Hippocampal formation (tissue), 2 donors: ENCODE measurements at places on chromosomes 1 and 21.

DNA sequence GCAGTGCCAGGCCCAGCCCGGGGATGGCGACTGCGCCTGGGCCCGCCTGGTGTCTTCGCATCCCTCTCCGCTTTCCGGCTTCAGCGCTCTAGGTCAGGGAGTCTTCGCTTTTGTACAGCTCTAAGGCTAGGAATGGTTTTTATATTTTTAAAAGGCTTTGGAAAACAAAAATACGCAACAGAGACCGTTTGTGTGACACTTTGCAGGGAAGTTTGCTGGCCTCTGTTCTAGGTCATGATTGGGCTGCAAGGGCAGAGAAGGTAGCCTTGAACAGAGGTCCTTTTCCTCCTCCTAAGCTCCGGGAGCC lies 719 bp downstream of the SOD1 start:
- no peak for DNase-seq

DNA sequence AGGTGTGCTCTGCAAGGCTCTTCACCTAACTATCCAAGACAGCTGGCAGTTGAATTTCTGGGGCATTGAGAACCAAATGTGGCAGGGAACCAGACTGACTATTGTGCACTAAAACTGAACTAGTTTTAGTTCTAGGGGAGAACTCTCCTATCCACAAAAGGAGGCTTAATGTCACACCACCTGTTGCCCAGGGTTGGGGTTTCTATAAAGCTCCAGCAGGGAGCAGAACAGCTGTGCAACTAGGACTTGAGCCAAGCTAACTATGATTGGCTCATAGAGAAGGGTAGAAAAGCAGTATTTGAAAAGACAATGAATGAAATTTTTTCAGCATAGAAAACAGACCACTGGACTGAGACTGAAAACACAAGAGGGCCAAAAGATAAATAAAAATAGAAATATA lies 53.3 kb upstream of the FGGY start:
- no peak for DNase-seq

DNA sequence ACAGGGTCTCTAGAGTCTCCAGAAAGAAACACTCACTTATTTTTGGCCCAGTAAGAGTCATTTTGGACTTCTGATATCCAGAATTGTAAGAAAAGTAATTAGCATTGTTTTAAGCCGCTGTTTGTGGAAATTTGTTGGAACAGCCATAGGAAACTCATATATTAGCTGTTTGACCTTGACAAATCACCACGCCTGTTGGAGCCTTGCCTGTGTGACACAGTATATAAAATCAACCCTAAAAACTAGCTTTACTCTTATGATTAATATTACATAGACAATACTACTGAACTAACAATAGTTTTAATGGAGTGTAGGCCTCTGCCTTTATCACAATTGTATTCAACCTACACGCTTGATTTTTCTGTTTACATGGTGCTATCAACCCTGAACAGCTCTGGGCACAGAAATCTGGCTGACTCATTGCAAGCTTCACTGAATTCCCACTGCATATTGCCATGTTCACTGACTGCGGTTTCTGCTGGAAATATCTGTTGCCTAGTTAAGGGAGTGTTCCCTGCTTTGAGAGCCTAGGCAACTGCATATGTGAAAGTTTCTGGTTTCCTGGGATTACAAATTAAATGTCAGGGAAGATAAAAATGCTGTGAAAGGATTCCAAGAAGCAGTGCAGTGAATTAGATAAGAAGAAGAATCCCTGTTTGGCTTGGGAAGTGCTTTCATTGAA lies 419.5 kb upstream of the DEPDC1 start:
- DNase-seq, result peak; percentile 73

GRCh38 chr1:93758842-93759515 lies 77.3 kb upstream of the BCAR3 start:
- DNase-seq, result no peak

DNA sequence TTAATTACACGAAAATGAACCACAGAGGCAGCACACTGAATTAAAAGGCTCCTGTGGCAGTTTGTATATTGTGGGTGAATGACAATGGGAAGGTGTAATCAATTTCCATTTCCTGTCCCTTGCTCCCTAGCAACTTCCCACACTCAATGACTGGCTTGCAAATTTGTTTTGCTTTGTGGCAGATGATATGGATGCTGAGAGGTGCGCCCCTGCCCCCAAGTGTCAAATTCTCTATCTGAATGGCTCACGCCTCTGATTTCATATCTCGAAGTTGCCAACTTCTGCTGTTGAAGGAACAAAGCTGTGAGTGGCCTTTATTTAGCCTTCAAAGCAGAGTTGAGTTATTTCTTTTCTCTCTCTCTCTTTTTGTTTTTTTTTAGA lies 86.0 kb downstream of the FOXD2 start:
- no peak for DNase-seq

- DNase-seq, result no peak
These were observed 120.6 kb downstream of the DNM3 start for GRCh38 chr1:171961861-171962260.

- DNase-seq, result no peak
These were observed 4.4 kb downstream of the GADD45A start for GRCh38 chr1:67689267-67690017.

- DNase-seq, result no peak
These were observed 145.0 kb downstream of the PATJ start for GRCh38 chr1:61887076-61887867.

GRCh38 chr1:209618291-209618690 lies 33.9 kb downstream of the LAMB3 start:
- DNase-seq, result peak; percentile 43

- DNase-seq, result no peak
These were observed 27.3 kb downstream of the F11R start for GRCh38 chr1:160993544-160994193.

DNA sequence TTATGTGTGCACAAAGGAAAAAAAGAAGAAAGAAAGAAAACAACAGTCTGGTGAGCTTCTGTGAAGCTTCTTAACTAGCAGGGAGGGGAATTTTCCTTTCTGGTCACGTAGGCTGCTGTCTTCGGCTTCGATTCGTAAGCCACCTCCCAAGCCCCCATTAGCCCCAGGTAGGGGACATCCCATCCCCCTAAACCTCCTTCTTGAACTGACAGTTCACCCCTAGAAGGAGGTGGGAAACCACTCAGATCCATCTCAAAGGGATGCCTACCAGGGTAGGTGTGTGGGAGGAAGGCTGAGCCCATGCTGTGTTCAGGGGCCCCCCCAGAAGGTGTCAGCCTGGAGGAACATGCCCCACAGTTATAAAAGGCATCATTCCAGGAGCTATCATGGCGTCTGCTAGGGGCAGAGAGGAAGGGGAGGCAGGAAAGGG lies 25.8 kb downstream of the CD247 start:
- DNase-seq, result no peak

GRCh38 chr1:161718559-161719324 lies 2.6 kb upstream of the FCRLB start:
- no peak for DNase-seq

DNA sequence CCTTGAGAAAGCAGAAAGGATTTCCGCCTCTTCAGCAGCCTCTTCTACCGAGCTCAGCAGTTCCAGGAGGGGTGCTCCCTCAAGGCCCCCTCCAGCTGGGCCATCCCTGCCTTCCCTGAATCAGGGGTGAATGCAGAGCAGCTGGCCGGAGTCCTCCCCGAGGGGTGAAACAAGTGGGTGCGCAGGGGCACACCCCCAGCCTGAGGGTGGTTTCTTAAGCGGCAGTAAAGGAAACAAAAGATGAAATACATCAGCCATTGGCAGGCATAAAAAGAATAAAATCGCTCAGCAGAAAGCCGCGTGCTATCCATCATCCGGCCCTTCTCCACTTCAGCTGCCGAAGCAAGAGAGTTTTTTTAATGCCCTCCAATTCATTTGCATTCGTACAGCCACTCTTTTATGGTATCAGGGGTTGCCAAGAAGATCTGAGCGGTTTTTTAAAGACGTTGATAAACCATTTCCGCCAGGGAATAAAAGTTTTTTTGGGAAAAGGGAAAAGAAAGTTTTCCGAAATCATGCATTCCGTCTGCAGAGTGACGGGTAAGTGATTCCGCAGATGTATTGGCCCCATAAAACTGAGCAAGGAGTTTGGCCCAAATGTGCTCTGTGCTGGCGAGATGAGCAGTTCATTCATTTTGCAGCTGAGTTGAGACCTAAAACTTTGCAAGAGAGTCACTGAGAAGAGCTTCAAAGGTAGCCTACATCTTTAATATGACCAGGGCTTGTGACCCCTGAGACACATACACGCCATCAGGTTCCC lies 73.7 kb upstream of the ZC3H12A start:
- DNase-seq, result no peak

DNA sequence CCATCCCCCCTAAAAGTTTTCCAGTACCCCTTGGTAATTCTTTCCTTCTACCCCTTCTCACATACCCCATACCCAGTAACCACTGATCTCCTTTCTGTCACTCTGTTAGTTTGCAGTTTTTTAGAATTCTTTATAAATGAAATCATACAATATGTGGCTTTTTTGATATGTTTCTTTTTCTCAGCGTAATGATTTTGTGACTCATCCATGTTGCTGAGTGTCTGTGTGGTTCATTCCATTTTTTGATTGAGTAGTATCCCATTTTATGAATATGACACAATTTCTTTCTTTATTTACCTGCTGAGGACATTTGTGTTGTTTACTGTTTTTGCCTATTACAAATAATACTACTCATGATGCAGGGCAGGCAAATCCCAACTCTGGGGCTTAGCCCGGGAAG lies 1605.3 kb downstream of the BRINP3 start:
- no peak for DNase-seq

DNA sequence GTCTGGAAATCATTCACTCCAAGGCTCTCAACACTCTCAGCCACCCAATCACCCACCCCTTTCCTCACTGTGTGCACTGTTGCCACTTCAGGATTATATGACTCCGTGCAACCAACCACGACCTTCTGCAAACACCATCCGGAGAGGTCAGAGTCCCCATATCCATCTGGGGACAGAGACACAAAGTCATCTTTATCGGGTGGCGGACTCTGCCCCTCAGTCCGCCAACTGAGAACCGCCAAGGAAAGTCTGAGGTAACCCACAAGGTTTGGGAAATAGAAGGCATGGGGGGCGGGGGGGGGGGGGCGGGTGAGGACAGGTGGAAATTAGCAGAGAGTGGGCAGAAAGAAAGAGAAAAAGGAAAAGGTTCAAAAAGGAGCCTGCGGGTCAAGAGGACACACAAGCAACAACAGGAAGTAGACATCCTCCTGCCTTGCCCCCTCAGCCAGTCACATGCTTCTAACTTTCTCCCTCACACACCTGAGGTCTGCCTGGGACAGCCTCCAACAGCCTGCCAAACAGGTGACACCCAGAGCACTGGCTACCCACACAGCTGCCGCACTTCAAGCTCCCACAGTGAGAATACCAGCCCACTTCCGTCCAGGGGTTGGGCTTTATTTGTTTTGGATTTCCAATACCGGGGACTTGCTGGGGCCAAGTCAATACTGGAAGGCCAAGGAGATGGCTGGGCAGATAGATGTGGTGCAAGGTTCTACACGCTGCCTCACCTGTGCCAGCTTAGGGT lies 58.1 kb downstream of the SSBP3 start:
- no peak for DNase-seq

- no peak for DNase-seq
These were observed 800.9 kb downstream of the USP25 start for GRCh38 chr21:16530656-16531055.

DNA sequence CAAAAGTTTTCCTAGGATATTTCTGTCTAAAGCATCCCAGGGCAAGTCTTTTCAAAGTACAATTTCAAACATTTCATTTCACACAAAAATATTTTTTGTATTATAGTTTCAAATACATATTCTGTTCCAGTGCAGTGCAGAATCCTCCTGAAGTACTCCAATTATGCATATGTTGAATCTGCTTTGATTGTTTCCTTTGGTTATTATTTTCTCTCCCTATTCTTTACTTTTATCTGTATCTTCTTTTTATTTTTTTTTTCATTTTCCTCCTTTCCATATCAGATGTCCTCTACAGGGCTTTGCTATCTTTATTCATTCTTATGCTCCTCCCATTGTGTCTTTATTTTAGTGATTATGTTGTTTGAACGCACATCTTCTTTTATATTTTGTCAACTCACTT lies 274.8 kb downstream of the DPYD start:
- DNase-seq, result no peak

- DNase-seq, result peak; percentile 53
These were observed 61.8 kb downstream of the HIVEP3 start for GRCh38 chr1:41856944-41857285.

GRCh38 chr1:97849345-97850340 lies 71.2 kb downstream of the DPYD start:
- no peak for DNase-seq

DNA sequence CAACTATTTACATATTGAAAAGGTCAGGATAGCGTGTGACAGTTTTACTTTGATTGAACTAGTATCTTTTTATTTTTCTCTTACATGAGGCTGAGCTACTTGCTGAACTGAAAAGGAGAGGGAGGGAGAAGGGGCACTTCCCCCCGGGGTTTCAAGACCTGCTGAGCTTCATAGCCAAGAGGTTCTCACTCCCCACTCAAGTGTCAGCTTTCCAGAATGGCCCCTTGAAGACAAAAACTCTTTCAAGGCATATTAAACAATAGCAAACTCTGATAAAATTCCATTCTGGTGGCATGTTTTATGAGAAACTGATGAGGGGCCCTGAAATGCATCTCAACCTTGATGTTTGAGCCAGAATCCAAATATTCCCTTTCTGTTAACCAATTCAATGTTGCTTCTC lies 143.0 kb downstream of the KAZN start:
- no peak for DNase-seq

DNA sequence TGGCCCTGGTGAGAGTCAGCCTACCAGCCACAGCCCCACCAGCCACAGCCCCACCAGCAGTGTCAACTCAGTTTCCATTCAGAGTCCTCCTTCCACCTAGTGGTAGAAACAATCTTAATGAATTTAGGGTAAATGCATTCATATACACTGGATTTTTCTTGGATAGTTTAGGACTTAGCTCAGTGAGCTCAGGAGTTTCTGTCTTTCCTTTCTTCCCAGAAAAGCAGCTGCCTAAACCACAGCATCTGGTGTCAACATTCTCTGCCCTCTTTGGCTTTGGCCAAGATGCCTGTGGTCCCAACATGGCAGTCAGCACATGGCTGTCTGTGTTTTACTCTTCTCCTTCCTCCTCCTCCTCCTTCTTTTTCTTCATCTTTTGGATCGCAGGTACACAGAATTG lies 94.0 kb downstream of the CLIC6 start:
- DNase-seq, result no peak

- no peak for DNase-seq
These were observed 111.3 kb downstream of the TGFB2 start for GRCh38 chr1:218456444-218456843.

GRCh38 chr1:162137179-162137960 lies 67.9 kb downstream of the NOS1AP start:
- no peak for DNase-seq

DNA sequence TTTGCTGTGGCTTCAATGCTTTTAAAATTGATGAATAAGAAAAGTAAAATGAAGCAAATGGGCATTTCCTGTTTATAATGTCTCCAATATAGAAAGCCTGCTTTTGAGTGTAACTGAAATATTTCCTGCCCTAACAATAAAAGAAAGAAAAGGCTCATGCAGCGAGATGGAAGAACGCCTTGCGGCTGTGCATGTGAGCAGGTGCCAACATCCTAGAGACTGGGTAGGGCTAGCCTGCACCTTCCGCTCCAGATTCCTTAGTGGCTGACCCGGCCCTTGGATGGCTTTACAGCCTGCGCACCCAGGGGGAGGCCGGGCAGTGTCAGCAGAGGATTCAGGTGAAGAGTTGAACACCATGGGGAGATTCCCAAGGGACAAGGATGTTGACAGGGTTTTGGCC lies 21.8 kb downstream of the CNIH3 start:
- DNase-seq, result no peak

GRCh38 chr1:209999005-209999404 lies 61.0 kb downstream of the SYT14 start:
- DNase-seq, result no peak
